Posterior vena cava (tissue), 2 donors: ENCODE measurements at places on chromosomes 6 and 20. TPM values are rescaled to one million over a fixed set of nuclear protein-coding genes. Genes with fewer than 3 reads are reported as not detected.

- DNase-seq: no peak
Measured at GRCh38 chr6:52403627-52404026, 16.5 kb upstream of the EFHC1 start.

GRCh38 chr20:40049854-40050253, 639.2 kb downstream of the MAFB start:
- no peak for DNase-seq

DNA sequence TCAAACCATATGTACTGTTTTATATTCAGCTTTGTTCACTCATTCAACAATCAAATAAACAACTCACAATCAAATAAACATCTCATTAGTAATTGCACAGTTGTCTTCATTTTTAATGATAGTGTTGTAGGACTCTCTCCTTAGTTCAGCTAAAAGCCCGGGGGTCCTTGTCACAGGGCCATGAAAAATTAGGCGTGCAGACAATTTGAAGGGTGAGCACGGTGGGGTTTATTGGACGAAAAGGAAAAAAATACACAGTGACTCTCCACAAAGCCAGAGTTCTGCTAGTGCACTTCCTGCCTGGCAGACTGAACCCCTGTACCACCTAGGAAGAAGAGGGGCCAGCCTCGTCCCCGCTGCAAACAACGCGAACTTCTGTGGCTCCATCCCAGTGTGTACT, 257.6 kb upstream of the FLRT3 start:
- no peak for DNase-seq

DNA sequence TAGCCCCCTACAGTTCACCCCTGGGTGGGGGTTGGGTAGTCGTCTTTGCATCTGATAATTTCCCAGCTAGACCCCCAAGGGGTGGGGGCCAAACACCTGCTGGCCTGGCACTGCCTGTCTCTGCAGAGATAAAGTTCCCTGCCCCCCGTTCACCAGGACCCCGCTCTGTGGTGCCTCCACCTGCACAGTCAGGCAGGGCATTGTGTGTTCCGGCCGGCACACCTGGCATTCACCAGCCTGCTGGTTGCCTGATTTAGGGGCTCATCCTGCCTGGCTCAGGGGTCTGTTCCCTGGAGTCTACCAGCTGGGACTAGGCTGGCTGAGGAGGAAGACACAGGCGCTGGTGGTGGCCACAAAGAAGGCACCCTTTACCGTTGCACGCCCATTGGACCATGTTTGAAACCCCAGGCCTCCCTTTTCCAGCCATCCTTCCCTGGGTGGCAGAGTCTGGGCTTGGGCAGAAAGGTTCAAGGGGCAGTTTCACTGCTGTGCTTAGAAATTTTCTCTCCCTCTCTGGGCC, 30.8 kb upstream of the SCRT2 start:
- no peak for DNase-seq

DNA sequence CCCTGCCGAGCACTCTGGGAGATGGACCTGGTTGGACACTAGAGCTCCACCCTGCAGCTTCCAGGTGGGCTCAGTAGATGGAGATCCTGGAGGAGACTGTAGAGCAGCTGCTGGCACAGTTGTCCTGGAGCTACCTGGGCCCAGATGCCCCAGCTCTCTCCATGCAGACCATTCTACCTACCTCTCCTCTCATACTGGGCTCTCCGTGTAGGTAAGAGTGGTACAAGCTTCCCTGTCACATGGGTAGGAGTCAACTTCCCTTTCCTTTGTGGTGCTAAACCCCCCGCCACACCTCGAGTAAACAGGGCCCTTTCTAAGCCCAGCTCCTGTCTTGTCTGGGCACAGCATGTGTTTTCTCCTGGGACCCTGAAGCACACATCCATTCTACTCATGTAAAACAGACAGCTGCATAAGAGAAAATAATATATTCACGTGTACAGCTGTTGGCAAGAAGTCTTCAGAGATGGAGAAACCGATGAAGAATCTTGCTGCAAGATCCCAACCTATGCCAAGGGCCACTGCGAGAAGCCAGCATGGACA, 108.1 kb upstream of the DUSP22 start:
- no peak for DNase-seq

DNA sequence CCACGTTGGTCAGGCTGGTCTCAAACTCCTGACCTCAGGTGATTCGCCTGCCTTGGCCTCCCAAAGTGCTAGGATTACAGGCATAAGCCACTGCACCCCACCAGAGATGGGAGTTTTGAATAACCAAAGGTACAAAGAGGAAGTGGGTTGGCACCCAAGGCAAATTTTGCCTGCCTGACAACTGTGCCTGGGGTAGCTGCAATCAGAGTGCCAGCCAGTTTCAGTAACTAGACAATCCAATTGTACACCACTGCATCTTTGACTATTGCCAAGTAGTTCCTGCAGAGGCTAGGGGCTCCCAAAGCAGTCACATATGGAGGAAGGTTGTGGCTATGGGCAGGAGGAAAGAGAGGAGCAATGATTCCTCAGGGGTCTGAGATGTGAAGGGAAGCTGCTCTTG, 16.6 kb downstream of the ZC3H12D start:
- peak; percentile 36 for DNase-seq

- no peak for DNase-seq
Measured at GRCh38 chr6:139003751-139004150, 15.7 kb upstream of the REPS1 start.

DNA sequence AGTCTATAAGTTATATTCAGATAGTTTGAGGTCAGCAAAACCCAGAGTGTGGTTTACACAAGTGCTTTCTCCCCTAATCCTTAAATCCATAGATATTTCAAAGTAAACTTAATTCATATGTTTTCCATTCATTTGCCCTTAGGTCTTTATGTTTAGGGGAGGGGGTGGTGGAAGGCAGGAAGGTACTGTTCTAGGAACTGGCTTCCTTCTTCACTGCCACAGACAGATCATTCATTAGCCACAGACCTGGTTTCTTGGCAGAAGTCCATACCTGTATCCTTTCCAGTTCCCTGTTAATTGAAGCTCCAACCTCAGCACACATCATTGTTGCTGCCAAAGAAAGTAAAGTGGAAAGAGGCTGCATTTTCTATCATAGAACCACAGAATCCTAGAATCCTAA, 123.0 kb downstream of the AIG1 start:
- DNase-seq: no peak

DNA sequence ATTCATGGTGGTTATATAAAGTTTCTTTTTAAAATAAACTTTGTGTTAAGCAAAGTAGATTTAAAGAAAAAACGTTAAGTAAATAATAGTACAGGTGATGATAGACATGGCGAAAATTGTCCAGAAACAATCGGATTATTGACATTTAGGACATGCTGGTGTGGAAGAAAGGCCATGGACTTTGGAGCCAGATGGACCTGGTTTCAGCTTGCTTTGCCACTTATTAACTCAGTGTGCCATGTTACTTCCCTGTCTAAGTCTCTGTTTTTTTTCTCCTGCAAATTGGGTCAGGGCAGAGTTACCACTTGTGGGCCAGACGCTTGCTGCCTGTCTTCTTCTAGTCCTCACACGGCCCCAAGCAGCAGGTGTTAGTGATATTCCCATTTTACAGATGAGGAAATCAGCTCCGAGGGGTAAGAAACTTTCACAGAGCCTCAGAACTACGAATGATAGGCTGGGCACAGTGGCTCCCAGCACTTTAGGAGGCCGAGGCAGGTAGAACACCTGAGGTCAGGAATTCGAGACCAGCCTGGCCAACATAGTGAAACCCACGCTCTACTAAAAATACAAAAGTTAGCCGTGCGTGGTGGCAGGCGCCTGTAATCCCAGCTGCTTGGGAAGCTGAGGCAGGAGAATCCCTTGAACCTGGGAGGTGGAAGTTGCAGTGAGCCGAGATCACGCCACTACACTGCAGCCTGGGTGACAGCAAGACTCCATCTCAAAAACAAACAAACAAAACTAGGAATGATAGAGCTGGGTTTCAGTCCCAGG, 12.4 kb downstream of the KIF3B start:
- no peak for DNase-seq

DNA sequence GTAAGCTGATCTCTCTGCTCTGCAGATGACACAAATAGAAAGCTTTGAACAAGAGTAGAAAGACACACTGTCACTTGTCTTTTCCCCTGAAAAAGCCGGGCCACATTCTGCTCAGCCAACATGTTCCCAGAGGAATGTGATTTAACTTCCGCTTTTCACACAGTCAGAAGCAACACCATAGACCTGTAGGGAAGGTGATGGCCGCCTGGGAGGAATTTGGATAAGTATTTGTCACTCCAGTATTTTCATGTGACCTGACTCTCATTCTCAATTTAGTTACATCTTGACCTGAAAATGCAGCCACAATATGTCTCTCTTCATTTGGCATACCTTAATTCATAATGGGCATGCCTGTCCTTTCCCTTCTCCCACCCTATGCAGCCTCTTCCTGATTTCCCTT, 2.0 kb upstream of the GRM1 start:
- no peak for DNase-seq

- DNase-seq: no peak
Measured at GRCh38 chr6:136307351-136307750, 17.7 kb upstream of the BCLAF1 start.

- DNase-seq: no peak
Measured at GRCh38 chr20:10172998-10173655, 45.5 kb upstream of the SNAP25 start.

- no peak for DNase-seq
Measured at GRCh38 chr6:138383776-138384175, 6.1 kb downstream of the SMIM28 start.

- DNase-seq: no peak
Measured at GRCh38 chr6:25582101-25582500, 69.9 kb upstream of the SCGN start.

- peak; percentile 91 for DNase-seq
Measured at GRCh38 chr6:1524040-1524480, 85.7 kb upstream of the FOXC1 start.

GRCh38 chr6:105397987-105398386, 4.9 kb downstream of the PREP start:
- no peak for DNase-seq

GRCh38 chr6:107390685-107391435, 68.5 kb downstream of the PDSS2 start:
- DNase-seq: no peak

DNA sequence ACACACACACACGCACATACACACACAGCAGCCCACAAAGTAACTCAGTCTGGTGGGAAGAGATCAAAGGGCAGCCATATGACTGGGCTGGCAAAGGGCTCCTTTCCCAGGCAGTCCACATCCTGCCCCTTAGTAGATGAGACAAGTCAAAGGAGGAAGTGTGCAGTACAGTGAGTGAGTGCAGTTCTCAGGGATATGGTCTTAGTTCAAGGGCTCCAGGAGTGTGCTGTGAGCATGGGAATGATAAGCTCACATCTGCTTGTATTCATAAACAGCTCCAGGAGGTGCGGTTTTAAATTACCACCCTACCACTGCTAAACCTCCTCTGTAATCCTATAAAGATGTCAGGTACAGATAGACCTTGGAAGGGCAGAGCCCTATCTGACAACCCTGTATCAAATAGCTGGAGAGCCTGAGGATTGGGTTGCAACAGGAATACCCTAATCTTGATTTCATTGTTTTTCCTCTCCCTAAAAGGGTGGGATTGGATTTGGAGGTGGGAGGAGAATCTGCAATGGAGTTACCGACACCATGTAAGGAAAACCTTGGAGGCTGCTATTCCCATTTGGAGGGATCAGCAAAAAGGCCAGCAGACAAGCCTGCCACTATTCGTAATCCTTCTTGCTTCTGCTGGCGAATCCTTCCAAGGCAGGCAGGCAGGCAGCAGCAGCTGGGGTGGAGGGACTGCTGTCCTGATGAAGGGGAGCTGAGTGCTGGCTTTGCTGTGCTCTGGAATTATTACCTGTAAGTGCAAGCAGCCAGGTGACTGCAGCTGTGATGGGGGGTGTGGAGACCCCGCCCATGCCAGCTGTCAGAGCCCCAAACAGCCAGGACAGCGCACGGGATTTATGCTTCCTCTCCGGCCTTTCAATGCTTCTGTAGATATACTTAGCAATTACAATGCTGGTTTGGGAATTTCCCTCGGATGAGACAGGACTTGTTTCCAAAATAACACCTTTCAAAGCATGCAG, 342.7 kb downstream of the PRL start:
- DNase-seq: no peak

DNA sequence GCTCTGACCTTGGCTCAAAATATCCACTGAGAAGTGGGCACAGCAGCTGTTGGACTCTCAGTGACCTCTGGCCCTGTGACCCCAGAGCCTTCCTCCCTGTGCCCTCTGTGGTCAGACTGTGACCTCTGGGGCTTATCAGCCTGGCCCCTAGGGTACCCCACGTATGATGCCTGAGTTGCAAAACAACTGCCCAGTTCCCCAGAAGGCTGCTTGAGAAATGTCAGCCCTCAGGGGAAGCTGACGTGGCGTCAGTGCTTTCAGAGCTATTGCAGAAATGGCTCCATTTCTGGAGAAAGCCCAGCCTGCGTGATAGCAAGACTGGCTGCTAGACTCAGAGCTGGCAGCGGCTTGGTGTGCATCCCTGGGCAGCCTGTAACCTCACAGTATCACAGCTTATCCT, 31.5 kb upstream of the TGM2 start:
- peak; percentile 97 for DNase-seq

Gene KIF6
- 0.46 TPM for total RNA-seq

Gene TSPO2
- not detected for total RNA-seq

Gene NANP
- 6.1 TPM for total RNA-seq

Gene MAS1
- total RNA-seq: 0.42 TPM

Gene PI16
- total RNA-seq: 221 TPM

Gene CPNE5
- 5.2 TPM for total RNA-seq
